Adrenal gland (tissue), 19 donors: ENCODE measurements at places on chromosomes 6 and 20. TPM values are rescaled to one million over a fixed set of nuclear protein-coding genes. Genes with fewer than 3 reads are reported as not detected.

DNA sequence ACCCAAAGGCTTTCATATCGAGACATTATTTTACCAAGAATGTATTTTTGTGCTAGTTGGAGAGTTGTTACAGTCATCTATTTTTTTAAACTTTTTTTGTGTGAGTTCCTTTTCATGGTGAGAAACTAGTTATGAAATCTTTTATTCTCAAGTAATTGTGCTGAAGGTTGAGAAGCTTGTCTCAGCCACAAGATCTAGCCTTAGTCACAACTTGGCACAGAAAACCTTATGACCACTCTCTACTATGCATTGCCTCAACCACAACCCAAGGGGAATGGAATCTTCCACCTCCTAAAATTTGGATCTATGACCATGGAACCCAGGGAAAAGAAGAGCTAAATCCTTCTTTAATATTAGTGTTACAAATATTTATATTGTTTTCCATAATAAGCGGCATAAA lies 58.5 kb downstream of the HS3ST5 start:
- no peak for DNase-seq

DNA sequence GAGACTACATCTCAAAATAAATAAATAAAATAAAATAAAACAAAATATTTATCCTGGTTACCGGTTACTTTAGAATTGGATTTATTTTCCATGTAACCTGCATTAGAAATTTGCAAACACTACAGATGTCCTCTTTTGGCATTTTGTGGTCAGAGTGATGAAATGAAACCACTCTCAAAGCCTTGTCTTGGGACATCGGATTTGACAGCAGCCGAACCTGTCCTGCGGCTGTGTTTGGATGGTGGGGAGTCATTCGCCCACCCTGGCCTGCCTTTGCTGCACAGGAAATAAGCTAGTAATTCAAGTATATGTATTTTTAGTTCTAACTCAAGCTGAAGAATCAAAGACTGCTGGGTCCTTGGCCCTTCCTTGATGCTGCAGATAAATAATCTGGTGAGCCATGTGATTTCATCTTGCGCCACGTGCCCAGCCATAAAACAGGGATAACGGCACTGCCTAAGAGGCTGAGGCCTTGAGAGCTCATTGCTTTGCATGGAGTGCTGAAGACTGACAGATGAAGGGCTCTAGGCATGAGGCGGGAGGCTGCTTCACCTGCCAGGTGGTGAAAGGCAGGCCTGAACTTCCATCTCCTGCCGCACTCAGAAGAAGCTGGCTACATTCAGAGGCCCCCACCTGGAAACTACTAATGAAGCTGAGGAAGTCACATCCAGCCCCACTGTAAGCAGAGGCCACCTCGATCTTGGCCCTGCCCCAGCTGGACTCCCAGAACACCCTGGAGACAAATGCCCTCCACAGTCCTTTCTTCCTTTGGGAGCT lies 76.9 kb downstream of the NOL4L start:
- DNase-seq, result peak; percentile 50

GRCh38 chr20:7841971-7842310 lies 98.3 kb downstream of the HAO1 start:
- DNase-seq, result no peak

SYCP2L gene
- total RNA-seq, result 0.28 TPM

EYA2 gene
- total RNA-seq, result 1.1 TPM

CEP85L gene
- total RNA-seq, result 29.8 TPM
